ENCODE measurements at places on chromosomes 5 and 9.

DNA sequence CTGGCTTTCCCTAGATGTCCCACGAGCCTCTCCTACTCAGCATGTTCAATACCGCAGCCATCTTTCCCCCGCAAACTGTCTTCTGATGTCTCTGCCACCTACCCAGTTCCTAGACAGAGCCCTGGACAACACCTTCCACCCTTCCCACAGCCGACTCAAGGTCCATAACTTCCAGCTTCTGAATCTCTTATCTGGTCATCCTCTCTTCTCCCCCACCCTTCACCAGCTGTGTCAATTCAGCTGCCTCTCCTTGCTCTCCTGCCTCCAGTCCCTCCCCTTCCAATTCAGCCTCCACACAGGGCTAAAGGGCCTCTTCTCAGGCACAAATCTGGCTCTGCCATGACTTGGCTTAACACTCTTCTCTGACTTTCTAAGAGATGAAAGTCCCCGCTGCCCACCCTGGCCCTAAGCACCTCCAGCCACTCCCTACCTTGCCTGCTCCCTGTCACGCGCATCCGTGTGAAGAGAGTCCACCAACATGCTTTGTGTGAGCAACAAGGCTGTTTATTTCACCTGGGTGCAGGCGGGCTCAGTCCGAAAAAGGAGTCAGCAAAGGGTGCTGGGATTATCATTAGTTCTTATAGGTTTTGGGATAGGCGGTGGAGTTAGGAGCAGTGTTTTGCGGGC is 25.2 kb downstream of the AQP7 start:
- DNase-seq: no peak

GRCh38 chr9:23796209-23796608 is 29.8 kb downstream of the ELAVL2 start:
- DNase-seq: no peak

- DNase-seq: no peak
Measured at GRCh38 chr9:124370896-124371582, 44.2 kb downstream of the PSMB7 start.

- no peak for DNase-seq
Measured at GRCh38 chr5:675111-675870, 17.9 kb downstream of the TPPP start.

- no peak for DNase-seq
Measured at GRCh38 chr5:171906703-171907590, 99.5 kb downstream of the FBXW11 start.

DNA sequence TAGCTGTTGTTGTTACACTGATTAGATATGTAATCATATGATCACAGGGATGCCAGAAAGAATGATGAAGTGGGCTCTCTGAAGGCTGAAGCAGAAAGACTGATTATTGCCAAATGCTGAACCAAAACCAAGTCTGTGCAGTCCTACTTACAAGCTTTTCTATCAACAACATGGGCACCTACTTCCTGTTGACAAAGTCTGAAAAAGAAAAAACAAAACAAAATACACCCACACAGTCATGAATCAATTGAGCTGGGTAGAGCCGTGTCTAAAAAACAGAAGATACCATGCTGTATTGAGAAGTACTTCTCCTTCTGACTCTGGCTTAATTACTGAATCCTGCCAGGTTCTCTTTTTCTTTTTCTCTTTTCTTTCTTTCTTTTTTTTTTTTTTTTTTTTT is 363.4 kb downstream of the RAB3C start:
- DNase-seq: no peak

- DNase-seq: no peak
Measured at GRCh38 chr9:2262386-2263071, 247.4 kb downstream of the SMARCA2 start.

DNA sequence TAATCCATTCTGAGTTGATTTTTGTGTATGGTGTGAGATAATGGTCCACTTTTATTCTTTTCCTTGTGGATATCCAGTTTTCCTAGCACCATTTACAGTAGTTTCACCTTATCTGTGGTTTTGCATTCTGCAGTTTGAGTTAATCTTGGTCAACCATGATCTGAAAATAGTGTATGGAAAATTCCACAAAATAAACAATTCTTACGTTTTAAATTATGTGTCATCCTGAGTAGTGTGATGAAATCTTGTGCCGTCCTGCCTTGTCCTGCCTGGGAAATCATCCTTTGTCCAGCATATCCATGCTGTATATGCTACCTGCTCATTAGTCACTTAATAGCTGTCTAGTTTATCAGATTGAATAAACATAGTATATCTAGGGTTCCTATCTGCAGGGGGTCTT is 42.1 kb downstream of the CDC42SE2 start:
- DNase-seq: no peak

DNA sequence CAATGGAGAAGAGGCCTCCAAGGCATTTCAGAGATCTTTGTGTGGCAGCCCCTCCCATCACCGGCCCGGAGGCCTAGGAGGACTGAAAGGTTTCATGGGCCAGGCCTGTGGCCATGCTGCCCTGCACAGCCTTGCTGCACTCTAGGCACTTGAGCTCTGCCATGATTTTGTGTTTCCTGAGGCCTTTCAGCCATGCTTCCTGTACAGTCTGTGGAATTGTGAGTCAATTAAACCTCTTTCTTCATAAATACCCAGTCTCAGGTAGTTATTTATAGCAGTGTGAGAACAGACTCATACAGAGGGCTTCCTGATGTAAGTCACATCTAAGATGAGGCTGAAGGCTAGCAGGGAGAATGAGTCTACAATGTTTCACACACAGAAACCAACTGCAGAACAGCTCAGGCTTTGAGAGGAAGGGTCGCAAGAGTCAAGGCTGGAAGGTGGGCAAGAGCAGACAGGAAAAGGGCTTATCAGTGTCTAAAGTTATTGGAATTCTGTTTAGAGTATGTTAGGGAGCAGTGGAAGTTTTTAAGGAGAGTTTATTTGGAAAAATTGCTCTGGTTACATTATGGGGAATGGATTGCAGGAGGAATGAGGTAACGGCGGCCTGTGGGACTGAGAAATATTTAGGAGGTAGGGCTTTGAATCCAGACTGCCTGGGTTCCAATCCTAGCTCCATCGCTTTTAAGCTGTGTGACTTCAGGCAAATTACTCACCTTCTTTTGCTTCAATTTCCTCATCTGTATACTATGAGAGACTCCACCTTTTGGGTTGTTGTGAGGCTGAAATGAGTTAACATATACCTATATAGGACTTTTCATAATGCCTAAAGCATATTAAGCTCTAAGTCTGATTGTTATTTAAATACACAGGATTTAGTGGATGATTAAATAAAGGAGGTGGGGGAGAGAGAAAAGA is 291.2 kb downstream of the CWC27 start:
- no peak for DNase-seq

DNA sequence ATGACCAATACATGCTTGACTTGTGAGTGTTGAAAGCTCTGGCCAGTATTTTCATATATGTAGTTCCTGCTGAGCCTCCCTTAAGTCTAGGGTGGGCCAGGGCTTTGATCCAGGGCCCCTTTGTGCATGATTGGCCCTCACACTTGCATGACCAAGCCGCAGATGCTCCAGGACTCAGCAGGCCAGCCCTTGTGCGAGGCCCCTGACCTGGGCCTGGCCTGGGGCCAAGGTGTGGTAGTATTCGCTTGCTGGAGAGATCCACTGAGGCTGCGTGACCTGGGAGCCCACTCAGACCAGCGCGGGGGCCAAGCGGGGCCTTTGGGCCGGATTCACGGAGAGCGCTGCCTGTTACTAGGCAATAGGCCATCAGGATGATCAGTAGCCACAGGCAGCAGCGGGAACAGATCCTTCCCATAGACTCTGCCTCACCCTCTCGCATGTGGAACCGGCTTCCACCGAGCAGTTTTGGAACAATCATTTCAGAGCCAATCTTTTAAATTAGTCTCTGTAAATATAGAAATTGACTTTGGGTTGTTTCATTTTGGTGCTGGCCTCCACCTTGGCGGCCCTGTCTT is 79.0 kb upstream of the PTCH1 start:
- DNase-seq: no peak

GRCh38 chr5:976849-977751 is 31.5 kb upstream of the NKD2 start:
- no peak for DNase-seq

DNA sequence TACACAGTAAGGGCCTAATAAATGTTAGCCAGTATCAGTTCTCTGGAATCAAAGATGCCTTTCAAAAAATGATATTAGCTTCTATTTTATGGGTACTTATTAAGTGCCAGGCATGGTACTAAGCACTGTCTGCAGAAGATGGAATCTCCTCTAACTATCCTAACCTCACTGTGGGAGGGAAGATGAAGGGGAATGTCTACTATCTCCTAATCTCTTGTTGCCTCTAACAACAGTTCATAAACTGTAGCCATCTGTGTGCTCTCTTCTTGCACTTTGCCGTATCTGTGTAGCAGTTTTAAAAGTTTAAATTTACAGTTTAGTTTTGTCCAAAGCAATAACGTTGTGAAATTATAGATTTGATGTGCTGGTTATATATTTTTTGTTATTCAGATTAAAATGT is 99.6 kb upstream of the CCDC112 start:
- no peak for DNase-seq

- no peak for DNase-seq
Measured at GRCh38 chr9:99680191-99680590, 141.5 kb upstream of the NR4A3 start.

DNA sequence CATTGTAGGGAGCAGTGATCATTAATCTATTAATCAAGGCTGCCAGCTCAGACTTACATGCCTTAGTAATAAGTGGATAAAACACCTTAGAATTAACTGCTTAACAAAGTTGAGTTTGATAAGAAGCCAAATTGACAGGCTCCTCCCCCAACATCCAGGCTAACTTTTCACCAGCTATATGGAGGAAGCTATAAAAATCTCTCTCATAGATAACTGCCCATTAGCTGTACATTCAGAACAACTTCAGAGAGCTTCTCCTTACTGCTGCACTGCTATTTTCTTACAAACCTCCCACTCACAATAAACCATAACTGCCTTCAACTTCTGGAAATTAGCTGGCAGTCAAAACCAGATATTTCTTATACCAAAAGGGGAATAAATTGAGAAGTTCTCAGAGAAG is 364.1 kb downstream of the PRELID2 start:
- no peak for DNase-seq

DNA sequence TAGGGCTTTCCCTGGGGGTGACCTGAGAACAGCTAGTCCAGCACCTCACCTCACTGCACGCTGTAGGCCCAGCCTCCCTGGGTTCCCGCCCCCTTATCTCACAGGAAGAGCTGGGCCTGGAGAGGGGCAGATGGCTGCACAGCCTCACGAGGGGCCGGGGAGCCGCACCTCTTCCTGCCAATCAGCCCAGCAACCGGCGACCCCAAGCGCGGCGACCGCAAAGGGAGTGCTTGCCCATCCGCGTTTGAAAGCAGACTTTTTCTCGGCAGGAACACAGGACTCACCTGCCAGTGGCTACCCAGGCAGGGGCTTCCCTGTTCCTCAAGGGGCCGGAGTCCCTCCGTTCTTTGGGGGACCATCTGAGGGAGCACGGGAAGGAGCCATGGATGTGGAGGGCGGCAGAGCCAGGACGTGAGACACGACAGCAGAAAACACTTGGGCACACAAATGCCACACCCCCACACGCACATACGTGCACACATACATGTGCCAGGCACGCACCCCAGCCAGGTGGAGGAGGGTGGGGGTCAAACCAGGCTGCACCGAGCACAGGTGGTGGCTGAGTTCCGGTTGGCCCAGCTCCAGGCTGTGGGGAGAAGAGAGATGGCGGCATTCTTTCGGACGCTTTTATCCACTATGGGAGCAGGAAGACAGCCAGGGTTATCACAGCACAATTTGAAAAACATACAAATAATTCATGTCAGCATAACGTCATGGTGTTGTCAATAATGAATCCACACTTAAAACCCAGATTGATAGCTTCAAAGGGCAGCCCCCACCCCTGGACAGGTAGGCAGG is 11.3 kb downstream of the TMEM250 start:
- no peak for DNase-seq

DNA sequence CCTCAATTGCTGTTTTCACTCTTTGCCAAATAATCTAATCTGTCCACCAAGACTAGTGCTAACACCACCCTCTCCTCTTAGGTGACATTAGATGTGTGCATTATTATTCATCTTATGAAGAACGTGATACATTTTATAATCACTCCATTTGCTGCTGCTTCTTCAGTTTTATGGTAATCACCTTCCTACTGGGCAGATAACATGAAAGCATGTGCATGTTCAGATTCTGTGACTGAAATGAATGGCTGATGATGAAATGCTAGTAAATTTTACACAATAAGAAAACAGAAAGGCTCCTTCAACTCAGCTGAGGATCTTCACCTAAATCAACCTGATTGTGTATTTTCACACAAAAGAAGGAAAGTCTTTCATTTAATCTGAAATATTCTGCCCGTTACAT is 577.6 kb downstream of the CSNK1G3 start:
- DNase-seq: no peak

DNA sequence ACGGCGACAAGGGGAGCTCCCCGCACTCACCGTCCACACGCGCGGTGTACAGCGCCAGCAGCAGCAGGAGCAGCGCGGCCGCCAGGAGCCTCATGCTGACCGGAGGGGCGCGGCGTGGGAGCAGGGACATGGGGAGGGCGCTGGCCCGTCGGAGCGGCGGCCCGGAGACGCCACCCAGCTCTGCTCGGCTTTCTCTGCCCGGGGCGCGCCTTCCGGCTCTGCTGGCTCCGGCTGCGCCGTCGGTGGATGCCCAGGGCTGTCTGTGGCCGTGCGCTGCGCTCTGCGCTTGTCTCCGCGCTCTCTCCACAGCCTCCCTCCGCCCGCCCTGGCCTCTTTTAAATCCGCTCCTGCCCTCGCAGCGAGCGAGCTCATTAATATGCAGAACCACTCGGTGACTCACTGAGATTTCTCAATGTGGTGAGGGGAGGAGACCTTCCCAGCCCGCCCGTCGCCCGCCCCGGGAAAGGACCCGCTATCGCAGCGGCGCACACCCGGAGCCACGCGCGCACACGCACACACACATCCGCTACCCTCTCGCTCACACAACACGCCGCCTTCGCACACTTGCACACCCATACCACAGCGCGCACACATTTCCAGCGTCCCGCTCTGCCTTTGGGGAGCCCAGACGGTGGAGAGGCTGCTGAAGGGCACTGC is at the start of gene CXCL14:
Gene CXCL14, minus strand, starts transcription at position 307 of the 657 bp plus-strand sequence. Its CDS starts 213 bp downstream, at position 94.
- DNase-seq: no peak

DNA sequence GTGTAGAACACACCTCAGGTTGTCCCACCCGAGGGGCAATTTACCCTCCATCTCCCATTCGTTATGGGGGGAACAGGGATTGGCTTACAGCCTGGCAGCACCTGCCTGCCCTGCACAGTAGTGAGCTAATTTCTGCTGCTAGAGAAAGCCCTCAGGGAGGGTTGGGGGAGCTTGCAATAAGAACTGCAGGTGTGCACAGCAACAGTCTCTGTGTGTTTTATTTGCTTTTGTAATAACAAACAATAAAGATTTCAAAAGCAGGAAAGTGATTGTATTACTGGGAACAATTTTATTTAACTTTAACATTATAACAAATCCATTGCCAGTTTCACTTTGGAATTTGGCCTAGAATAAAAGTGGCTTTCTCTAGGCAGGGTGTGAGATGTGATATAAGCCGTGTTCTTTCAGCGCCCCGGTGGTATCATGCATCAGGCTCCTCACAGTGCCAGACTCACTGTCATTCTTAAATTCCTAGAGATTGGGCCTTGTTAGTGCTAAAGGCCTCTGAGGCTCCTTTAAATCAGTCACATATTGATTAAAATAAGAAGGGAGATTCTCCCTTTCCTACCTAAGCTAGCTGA is 81.1 kb downstream of the RMI1 start:
- no peak for DNase-seq

- DNase-seq: no peak
Measured at GRCh38 chr5:34750206-34750605, 88.8 kb upstream of the TTC23L start.
